Activated CD4-positive, alpha-beta memory T cell treated with anti-CD3 and anti-CD28 coated beads for 36 hours (primary cell): ENCODE measurements at places on chromosomes 5 and 9. TPM values are rescaled to one million over a fixed set of nuclear protein-coding genes. Genes with fewer than 3 reads are reported as not detected.

GRCh38 chr9:85876628-85877027 is 64.3 kb upstream of the NAA35 start:
- no peak for DNase-seq

GRCh38 chr5:133118741-133119140 is 66.9 kb downstream of the HSPA4 start:
- no peak for DNase-seq

- no peak for DNase-seq
These were observed 217.6 kb downstream of the ZNF608 start for GRCh38 chr5:124528838-124529237.

DNA sequence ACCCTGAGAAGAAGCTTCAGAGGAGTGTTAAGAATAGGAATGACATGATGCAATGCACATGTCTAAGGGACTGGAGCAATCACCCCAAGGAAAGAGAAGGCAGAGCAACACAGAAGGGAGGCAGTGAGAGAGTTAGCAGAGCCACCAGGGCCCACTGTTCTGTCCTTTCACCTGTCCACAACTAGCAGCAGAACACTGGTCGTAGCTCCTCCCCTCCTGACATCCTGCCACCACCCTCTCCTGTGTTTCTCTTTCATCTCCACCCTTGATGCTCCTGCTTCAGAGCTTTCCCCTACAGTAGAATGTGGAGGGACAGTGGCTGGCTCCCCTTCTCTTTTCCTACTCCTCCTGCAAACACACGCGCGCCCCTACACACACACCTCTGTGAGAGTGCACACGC is 483.4 kb upstream of the KIF2A start:
- DNase-seq: no peak

Gene ARID3C
- 0.14 TPM for total RNA-seq

Gene CYLC2
- not detected for total RNA-seq

Gene TMEM215
- not detected for total RNA-seq

Gene FBP1
- 0.62 TPM for total RNA-seq

Gene IFNB1
- total RNA-seq: 0.26 TPM
